ENCODE measurements at places on chromosomes 5 and 9.

DNA sequence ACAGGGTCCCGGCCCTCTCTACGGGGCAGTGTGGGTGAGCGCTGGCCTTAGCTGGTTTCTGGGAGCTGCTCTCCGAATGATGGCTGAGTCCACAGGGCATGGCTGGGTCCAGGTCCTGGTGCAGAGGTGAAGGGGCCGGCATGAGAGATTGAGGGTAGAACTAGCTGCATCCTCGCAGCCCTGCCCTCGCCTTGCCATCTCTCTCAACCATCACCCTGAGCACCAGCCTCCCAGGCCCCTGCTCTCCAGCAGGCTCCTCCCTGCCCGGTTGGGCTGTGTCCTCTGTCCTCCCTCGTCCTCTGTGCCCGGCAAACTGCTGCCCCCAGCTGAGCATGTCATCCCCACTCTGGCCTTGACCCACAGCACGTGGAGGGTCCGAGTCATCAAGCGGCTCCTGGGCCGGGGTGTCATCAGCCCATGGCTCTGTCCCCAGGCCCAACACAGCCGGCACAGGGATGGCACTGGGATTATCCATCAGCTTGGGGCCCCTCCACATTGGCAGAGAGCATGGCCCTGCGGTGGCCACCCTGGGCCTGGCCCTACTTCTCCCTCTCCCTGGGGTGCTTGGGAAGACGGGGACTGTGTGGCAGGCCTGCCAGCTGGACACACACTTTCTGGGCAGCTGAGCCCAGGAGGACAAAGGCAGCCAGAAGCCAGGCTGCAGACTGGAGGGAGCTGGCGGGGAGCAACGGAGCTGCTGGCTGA is 8.4 kb downstream of the FLT4 start:
- DNase-seq: no peak

GRCh38 chr9:30089428-30089827 is 2295.0 kb upstream of the ACO1 start:
- DNase-seq: no peak

DNA sequence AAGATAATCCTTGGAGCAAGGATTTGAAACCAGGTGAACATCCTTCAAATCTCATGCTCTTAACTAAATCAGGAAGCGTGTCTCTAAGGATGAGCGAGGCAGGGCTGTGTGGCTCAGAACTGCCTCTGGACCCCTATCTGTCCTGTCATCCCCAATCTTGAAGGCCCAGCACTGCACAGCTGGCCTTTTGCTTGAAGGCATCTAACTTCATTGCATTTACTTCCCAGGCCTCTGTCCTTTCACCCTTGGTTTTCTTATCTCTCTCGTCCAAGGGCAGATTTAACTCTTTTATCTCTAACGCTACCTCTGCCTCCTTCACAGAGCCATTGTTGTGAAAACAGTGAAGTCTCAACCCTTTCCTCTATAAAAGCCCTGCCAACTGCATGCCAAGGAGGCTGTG is 83.8 kb downstream of the UGCG start:
- DNase-seq: no peak

- no peak for DNase-seq
These were observed 127.7 kb downstream of the CPLANE1 start for GRCh38 chr5:37121465-37121864.

DNA sequence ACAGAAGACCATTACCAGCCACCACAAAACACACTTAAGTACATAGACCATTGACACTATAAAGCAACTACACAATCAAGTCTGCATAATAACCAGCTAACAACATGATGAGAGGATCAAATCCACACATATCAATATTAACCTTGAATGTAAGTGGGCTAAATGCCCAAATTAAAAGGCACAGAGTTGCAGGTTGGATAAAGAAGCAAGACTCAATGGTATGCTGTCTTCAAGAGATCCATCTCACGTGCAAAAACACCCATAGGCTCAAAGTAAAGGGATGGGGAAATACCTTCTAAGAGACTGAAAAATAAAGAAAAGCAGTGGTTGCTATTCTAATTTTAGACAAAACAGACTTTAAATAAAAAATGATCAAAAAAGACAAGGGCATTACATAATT is 113.6 kb upstream of the CD180 start:
- DNase-seq: no peak

DNA sequence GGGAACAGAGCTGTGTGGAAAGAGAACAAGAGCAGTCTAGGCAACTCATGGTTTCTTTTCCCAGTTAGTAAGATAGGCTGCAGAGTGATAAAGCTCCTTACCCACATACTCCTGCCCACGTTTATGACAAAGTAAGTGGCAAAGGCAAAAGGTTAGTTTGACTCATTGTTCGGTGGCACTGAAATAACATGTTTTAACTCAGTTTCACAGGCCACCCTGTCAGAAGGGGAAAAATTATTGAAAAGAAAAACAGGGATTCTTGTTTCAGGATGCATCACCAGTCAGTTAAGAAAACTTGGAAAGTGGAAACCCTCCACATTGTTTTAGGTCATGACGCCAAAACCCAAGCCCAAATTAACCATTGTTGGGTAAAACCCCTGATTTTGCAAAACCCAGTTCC is 22.3 kb upstream of the DAB2 start:
- DNase-seq: no peak

GRCh38 chr5:78636682-78637081 is 11.9 kb downstream of the LHFPL2 start:
- no peak for DNase-seq

GRCh38 chr5:174008922-174009321 is 20.0 kb downstream of the C5orf47 start:
- DNase-seq: no peak

GRCh38 chr9:7095058-7095457 is 337.3 kb downstream of the KDM4C start:
- DNase-seq: no peak

GRCh38 chr9:133710661-133711427 is 27.3 kb downstream of the SARDH start:
- DNase-seq: no peak

- no peak for DNase-seq
These were observed 15.1 kb upstream of the TNFSF15 start for GRCh38 chr9:114820776-114821501.

DNA sequence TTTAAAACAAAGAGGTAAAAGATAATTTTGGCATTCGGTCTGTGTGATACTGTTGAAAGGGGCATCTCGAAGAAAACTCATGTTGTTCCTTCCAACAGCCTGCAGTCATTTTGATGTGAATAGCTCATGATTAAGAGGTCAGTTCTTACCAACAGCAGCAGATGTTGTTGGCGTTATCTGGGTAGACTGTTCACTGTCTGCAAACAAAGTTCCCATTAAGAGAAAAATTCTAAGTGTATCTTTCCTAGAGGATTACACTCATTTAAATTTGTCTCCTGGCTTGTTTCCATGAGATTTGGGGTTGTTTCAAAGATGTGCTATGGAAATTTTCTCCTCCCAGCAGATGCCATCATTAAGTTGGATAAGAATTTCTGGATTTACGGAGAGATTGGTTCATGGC is 138.2 kb upstream of the RORB start:
- no peak for DNase-seq

DNA sequence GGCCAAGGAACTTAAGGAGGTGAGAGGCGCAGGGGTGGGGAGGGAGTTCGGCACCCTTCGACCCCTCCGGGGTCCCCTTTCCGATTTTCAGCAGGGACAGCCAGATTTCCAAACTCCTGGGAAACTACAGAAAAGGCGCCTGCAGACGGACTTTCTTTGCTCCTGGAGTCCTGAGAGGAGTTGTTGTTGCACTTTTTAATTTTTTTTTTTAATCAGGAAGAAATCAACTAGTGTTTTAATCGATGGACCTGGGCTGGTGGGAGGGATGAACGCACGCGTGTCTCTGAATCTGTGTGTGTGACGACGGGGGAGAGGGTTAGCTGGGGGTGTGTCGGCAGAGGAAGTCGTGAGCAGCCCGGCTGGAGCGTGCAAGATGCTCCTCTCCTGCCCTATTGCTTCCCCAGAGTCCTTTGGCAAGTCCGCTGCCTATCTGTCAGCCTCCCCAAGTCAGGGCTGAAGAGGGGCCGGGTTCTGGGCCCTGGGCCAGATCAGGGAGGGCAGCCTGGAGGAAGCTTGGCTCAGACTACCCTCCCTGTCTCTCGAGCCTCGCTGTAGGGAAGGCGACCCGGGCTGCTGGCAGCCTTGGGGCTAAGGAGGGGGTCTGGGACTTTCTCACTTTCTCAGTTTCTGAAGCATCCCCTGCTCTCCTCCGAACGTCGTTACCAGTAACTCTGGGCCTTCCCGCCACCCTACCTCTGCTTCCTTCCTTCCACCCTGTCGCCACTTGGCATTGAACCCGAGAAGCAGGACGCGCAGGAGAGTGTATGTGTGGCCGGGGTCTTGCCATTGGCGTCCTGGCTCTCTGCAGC is 731 bp downstream of the PRR16 start:
- no peak for DNase-seq

GRCh38 chr5:39543335-39543734 is 118.6 kb upstream of the DAB2 start:
- DNase-seq: no peak

- no peak for DNase-seq
These were observed 35.2 kb downstream of the ZNF366 start for GRCh38 chr5:72472031-72472430.
